ENCODE measurements at places on chromosomes 1 and 21.

- no peak for DNase-seq
Measured at GRCh38 chr1:155254228-155254713, 1.0 kb downstream of the ENTREP3 start.

- DNase-seq = no peak
Measured at GRCh38 chr1:67823615-67824014, 9.7 kb downstream of the GNG12 start.

DNA sequence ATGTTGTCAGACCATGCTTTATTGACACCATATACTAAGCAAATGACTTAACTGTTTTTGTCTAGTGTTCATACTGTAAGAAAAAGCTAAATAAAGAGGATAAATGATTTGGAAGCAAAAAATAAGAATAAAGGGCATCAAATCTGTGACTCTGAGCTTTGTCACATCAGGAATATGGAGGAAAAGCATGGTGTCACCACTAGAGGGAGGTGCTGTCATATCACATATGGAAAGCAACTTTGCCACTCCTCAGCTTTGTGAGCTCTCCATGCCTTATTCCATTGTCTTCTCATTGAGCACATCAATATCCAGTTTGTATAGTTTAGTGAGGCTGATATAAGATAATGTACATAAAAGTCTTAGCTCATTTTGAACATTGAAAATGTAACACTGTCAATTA is 20.8 kb upstream of the GBP1 start:
- DNase-seq = no peak

DNA sequence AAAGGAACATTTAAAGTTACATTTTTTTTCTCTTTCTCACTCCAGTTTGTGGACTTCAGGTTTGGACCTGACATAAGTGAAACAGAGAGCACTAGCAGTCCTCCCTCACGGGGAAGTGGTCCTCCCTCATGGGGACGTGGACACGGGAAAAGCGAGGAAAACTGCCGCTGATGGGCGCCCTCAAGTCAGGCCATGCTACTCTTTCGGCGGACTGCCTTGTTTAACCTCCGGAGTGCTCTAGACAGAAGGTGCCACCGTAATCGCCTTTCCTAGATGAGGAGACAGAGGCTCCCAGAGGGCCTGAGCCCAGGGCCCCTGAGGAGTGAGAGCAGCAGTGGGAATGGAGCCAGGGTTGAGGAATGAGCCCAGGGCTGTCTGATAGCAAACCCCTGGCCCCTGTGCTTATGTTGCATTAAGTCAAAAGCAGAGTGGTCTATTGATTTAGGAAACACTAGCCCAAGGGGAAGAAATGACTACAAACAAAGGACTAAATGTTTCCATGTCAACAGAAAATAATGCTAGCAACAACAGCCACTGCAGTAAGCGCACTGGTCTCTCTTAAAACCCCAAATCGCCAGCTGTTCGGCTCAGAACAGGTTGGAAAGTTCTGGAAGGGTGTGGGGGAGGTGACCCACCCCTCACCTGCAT is 84.1 kb downstream of the DMRTB1 start:
- DNase-seq = no peak

- no peak for DNase-seq
Measured at GRCh38 chr21:34592120-34592955, 22.6 kb downstream of the RCAN1 start.

DNA sequence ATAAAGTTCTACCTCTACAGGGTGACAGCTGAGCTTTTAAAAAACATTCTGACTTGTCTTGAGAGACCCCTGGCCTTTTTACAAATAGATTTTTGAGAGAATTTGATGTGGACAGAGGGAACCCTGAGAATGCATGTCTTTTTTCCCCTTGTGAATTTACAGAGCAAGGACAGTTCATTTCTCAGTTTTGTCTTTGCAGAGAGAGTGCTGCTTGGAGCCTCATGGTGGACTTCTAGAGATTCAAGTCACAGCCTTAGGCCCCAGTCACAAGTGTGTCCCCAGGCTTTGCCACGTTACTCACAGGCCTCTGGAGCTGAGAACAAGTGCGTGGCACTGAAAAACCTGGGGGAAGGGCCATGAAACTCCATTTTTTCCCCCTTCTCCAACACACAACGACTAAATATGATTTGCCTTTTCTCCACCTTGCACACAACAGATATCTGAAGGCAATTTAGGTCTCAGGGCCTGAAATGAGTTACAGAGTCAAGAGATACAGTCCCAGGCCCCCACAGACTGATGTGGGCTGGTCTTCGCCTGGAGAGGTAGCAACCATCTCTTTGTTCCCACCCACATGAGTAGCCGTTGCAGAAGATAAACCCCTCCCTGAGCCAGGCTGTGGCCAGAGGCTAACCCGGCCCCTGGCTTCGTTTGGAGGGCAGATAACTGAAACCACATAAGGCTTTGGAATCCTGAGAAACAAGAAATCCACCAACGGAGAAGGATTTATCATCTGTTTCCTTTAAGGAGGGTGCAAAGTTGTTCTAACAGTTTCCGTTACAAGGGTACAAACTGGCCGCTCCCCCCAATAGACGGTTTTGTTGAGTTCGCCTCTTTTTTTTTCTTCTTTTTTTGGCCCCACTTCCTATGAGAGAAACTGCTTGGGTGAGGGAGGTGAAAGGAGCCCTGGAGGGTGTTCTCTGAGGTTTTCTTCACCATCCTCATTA is 1.0 kb upstream of the PIGV start:
- peak; percentile 48 for DNase-seq

DNA sequence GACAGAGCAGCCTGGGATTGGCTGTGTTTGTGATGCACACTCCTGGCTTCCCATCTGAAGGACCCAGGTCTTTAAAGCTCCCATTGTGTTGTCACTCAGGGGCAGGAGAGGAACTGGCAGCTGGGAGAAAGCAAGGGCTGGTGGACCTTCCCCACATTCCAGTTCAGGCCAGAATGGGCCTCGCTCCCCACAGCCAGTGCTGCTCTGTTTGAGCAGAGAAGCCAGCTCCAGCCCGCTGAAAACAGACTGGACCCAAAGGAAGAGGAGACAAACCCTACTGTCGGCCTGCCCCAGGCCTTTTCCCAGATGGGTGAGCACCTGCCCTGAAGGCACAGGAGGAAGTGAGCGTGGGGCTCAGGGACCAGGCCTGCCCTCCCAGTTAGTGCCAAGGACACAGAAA is 499.4 kb downstream of the NPHP4 start:
- no peak for DNase-seq

- no peak for DNase-seq
Measured at GRCh38 chr1:14112613-14113012, 412.6 kb downstream of the PRDM2 start.

GRCh38 chr1:112059679-112060078 is 70.2 kb upstream of the KCND3 start:
- no peak for DNase-seq

DNA sequence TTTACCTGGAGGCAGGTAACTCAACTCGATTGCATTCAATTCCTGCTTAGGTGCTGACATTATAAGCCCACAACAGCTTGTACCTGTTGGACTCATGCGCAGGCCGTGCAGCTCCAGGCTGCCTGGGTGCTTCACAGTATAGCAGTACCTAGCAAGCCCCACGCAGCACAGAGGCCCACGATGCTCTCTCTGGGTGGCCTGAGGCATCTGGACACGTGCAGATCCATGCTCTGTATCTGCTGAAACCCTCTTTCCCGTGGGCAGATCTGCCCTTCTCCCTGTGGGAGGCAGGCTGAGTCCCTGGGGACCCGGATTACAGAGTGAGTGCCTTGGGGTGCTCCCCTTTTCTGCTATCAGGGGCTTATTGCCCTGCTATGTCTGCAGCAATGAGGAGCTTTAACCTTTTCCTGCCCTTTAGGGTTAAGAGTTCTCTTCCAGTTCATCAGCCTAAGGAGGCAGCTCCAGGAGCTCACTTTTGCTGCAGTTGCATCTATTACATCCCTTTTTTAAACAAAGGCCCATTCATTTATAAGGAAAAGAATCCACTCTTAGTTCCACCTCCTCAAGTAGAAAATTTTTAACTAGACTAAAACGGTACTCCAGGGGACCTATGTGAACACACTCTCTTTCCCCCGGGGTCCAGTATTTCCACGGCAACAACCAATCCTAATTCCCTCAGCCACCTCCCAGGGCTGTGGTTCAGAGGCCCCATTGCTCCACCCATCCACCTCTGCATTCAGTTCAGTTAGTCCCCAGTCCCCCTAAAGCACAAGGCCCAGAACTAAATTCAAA is 19.3 kb downstream of the ITPKB start:
- no peak for DNase-seq

GRCh38 chr1:219175212-219175564 is 1.5 kb downstream of the LYPLAL1 start:
- no peak for DNase-seq

GRCh38 chr1:231266811-231267322 is 25.9 kb downstream of the GNPAT start:
- no peak for DNase-seq

DNA sequence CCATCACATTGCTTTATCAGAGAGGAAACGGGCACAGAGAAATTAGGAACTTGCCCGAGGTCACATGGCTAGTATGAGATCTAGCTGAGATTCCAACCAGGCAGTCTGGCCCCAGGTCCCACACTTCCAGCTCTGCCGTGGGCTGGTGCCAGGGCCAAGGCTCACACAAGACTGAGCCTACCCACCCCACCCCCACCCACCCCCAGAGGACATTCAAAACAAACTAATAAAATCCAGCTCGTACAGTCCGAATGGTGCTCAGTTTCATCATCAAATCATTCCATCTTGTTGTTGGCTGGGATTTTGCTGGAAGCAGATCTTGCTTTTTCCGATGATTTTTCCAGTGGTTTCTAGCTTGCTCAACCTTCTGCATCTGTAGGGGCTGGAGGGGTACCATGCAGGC is 27.9 kb downstream of the MATN1 start:
- no peak for DNase-seq

DNA sequence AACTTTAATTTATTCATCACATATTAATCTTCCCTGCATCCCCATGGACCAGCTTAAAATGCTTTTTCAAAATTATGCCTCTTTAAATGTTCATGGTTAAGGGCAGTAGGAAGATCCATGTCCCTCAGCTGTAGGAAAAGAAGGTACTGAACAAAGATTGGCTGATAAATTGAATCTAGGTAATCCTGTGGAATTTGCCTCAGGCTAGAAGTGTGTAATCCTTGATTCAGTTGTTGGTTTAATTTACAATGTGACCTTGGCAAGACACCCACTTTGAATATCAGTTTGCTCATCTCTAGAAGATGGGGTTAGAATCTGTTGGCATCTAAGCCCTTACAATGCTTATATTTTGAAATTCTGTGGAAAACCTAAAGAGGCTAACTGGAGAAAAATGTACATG is 6.1 kb downstream of the TTC4 start:
- no peak for DNase-seq

GRCh38 chr1:94713472-94714141 is 106.5 kb upstream of the SLC44A3 start:
- peak; percentile 33 for DNase-seq

DNA sequence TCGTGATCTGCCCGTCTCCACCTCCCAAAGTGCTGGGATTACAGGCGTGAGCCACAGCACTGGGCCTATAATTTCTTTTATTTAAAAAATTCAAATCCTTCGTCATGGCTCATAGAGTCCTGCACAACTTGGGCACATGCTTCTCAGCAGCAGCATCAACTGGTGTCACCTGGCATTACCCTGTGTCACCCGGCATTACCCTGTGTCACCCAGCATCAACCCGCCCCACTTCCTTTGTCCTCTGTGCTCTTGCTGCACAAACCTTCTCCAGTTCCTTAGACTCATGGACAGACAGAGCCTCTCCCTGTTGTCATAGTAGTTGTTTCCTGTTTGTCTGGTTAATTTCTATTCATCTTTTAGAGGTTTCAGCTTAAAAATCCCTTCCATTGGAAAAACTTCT is 121.2 kb upstream of the SERBP1 start:
- no peak for DNase-seq

DNA sequence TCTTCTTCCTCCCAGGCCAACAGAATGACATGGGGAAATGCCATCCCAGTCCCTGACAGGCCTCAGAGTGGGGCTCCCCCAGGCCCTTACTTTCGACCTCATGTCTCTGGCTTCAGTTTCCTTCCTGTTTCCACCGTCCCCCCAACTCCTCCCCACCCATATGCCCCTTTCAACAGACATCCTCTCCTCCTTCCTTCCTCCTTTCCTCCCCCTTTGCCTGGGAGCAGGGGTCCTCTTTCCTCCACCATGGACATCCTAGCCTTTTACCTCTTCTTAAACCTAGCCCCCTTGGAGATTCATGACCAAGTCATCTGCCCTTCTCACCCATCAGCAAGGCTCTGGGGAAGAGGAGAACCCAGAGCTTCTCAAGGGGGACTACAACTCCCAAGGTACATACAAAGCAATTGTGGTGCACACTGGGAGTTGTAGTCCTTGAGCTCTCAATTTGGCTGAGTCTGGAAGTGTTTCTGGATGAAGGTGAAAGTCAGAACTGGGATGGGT is 4.0 kb downstream of the ZBTB7B start:
- DNase-seq = no peak

GRCh38 chr1:95073446-95073845 is 695 bp upstream of the ALG14 start:
- no peak for DNase-seq

DNA sequence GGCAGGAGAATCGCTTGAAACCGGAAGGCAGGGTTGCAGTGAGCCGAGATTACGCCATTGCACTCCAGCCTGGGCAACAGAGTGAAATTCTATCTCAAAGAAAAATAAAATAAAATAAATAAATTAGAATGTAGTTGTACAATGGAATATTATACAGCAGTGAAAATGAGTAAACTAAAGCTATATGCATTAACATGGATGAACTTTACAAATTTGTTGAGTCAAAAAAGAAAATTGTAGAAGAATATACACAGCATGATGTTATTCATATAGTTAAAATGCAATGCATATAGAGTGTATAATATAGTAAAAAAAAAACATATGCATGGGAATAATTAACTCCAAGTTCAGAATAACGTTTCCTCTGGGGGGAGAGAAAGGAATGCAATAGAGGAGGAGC is 11.0 kb upstream of the NAV1 start:
- DNase-seq = no peak
